ENCODE measurements at places on chromosomes 2 and 18.

DNA sequence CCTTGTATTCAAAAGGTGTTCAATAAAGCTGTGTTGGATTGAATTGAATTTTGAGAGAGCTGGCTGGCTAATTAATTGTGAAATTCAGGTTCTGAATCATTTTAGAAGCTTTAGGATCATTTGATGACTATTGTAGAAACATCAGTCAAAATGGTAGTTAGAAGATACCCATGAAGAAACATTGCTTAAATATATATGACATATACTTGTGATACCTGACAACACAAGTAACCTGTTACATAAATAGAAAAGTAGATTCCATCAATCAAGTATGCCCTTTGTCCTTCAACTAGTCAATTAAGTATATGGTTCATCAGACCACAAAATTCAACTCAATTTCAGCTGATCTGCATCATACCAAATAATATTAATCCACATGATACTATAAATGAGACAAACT, 185.6 kb downstream of the PID1 start:
- DNase-seq, result no peak

GRCh38 chr2:42429352-42429751, 64.4 kb downstream of the KCNG3 start:
- DNase-seq, result no peak

DNA sequence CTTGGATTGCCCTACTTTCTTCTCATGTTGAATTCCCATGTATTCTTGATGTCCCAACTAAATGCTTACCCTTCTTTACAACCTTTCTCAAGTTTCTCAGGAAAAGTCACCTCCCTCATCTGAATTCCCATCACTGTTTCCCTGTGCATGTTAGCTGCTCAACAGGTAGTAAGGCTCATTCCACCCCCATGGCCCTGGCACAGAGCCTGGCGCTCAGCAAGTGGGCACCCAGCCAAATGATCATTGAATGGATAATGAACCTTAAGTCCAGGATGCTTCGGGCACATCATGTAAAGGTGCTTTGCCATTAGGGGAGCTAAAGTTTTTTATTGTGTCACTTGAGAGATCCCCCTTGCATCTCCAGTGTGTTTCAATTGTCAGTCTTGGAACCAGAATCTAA, 124.0 kb downstream of the PKP4 start:
- no peak for DNase-seq

GRCh38 chr2:62265106-62265505, 69.2 kb downstream of the B3GNT2 start:
- no peak for DNase-seq

- no peak for DNase-seq
These were observed 211.7 kb downstream of the PMAIP1 start for GRCh38 chr18:60111525-60111924.

DNA sequence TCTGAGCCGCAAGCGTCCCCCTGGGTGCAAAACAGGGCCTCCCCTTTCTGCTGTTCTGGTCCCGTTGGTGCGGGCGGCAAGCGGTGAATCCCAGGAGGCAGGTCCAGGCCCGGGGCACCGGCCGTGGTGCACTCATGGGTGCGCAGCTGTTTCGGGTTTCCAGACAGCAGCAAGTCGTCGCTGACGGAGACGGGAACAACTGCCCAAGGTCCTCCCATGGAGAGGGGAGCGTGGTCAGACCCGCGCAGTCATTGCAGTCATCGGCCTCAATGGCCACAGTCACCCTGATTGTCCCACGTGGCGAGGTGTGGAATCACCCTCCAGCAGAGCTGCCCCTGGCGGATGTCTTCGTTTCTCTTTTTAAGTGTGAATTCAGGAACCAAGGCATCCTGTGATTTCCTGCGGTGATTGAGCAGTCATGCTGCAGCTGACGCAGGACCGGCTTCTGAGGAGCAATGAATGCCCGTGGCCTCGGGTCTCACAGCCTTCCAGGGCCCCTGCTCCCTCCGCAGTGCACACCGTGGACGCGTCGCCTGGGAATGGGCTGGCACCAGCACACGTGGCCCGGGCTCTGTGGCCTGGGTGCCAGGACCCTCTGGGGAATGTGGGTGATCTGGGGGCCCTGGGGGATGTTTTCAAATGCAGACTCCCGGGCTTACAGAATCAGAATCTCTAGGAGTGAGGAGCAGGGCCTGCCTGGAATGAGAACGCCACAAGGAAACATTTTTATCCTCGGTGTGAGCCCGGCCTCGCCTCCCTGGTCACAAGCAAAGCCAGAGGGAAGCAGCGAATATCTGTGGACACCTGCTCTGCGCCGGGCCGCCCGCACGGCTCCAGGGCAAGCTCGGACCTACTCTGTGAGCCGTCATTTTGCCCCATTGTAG, 244.2 kb upstream of the SALL3 start:
- DNase-seq, result no peak

- no peak for DNase-seq
These were observed 93.6 kb downstream of the HDAC4 start for GRCh38 chr2:239307221-239307569.

GRCh38 chr2:127064642-127065250, 42.2 kb downstream of the BIN1 start:
- no peak for DNase-seq

DNA sequence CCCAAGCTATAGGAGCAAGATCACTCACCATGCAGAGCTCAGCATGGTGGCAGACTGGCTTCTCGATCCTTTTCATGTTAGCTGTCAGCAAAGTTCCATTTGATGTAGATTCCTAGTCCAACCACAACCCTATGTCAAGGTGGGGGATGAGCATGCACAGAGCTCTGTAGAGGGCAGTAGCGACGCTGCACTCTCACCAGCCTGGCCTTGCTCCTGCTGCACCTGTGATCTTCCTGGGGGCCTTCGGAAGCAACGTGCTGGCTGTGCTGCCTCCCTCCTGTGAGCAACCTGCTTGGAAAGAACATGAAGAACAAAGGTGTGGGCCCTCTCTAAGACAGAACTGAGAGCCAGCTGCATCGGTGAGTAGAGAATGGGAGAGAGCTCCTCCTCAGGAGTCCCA, 479.4 kb upstream of the MYT1L start:
- DNase-seq, result no peak

DNA sequence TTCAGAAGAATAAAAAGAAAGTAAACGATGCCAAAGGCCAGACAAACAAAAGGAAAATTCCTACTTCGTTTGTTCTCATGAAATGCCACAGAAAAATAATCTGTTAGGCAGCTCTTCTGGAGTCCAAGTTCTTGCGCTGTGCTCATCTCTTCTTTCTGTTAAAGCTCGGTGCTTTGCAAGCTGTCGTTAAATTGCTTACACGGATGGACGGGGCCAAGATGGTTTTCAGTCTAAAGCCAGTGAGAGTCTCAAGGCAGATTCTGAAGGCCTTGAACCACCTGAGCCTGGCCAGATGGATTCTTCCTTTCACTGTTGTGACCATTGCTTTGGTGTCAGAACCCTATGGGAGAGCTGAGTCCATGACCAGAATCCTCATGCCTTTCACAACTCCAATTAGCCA, 97.6 kb upstream of the RMDN2 start:
- DNase-seq, result no peak
